ENCODE measurements at places on chromosomes 13 and 19. TPM values are rescaled to one million over a fixed set of nuclear protein-coding genes. Genes with fewer than 3 reads are reported as not detected.
A peak's percentile ranks its signal among the peaks of the same experiment; 100 is the strongest.

The KCNRG gene
- not detected for total RNA-seq

The FBXL12 gene
- total RNA-seq: 34.1 TPM

The MIA gene
- total RNA-seq: not detected

DNA sequence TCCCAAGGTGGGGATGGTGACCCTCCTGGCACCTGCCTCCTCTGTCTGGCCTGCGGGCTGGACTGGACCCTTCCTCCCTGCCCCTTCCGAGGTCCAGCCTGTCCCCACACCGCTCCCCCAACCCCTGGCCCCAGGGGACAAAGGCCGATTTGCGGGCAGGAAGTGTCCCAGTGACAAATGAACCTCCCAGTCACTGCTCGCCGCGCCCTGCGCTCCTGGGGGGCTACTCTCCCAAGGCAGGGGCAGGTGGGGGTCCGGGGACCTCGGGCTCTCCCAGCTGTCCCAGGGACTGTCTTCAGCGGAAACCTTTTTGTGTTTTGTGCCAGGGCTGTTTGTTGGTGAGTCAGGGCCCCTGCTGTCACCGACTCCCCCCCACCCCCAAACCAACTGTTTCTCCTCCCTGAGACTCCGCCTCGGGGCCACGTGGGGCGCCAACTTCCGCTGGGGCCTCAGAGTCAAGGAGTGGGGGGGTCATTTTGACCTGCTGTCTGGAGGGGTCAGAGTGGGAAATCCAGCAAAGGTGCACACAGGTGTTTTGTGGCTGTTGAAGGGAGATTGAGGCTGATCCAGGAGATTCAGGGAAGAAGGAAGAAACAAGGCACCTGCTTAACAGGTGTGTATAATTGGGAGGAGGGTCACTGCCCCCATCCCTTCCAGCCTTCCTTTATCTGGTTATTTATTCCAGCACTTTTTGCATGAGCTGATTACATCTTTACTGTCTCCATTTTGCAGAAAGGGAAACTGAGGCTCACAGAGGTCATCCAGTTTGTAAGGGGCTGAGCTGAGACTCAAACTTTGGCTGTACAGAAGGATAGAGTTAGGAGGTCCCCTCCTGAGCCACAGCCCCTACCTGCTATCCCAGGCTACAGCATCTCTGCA is 831 bp downstream of the PGPEP1 start:
- peak overlapping the region; percentile 72 for H3K4me3 ChIP-seq
- no peaks in the 10 kb centered on the region for H3K27me3 ChIP-seq
- peak; percentile 31 for DNase-seq
- H3K27ac ChIP-seq: no peak overlapping the region

DNA sequence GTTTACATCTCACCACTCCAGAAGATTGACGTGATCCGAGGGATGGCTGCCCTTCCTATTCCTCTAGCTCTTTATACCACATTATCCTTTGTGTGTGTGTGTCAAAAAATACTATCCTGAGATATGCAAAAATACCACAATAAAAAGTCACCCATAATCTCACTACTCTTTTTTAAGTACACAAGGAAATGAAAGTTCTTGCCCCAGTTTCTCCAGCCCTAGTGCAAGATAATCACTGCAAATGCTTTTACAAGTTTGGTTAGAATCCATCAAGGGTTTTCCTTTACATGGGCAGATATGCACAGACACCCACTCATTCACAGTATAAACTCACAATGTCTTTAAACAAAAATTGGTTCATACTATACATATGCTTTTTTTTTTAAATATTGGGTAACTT is 89.3 kb downstream of the DIAPH3 start:
- H3K27me3 ChIP-seq: no peaks in the 10 kb centered on the region
- no peak overlapping the region for H3K27ac ChIP-seq
- no peaks in the 10 kb centered on the region for H3K4me1 ChIP-seq
- no peak for DNase-seq

The VSTM1 gene
- total RNA-seq: not detected

GRCh38 chr19:47230054-47230920 is 712 bp downstream of the BBC3 start:
- H3K27ac ChIP-seq: peak overlapping the region; percentile 33
- no peaks in the 10 kb centered on the region for H3K27me3 ChIP-seq
- DNase-seq: peak; percentile 65
- peak overlapping the region; percentile 66 for H3K4me3 ChIP-seq

The CTXN1 gene
- total RNA-seq: not detected

GRCh38 chr13:111045170-111045569 is 69.9 kb upstream of the ARHGEF7 start:
- H3K4me1 ChIP-seq: peaks cover 26% of the 10 kb centered on the region
- no peaks in the 10 kb centered on the region for H3K36me3 ChIP-seq
- no peak overlapping the region for H3K4me3 ChIP-seq
- no peak overlapping the region for H3K27ac ChIP-seq

The ICAM1 gene
- 17.2 TPM for total RNA-seq

The FUZ gene
- total RNA-seq: 10.0 TPM

DNA sequence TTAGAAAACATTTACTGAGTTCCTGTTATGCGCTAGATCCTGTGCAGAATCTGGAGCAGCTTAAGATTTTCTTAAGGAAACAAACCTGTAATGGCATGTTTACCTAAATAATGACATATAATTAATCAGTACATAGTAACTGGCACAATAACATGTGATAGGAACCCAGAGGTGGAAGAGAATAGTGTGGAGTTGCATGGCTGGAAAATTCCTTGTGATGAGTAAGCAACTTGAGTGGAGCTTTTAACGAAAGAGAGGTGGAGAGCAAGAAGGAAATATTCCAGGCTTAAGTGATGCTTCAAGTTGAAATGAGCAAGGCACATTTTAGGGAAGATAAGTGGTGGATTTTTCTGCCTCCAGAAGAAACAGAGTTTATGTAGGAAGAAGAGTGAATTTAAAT is 9.2 kb upstream of the GPC5 start:
- DNase-seq: no peak
- no peak overlapping the region for H3K4me3 ChIP-seq
- H3K27me3 ChIP-seq: 0 out of 2 replicates have a peak, but pooled peaks cover 3% of the 10 kb centered on the region
- no peak overlapping the region for H3K27ac ChIP-seq

- no peak overlapping the region for H3K4me3 ChIP-seq
- no peak overlapping the region for H3K27ac ChIP-seq
- no peak for DNase-seq
These were observed 31.0 kb downstream of the CAPN12 start for GRCh38 chr19:38713227-38713649.

GRCh38 chr19:6796278-6796677 is 23.8 kb downstream of the VAV1 start:
- no peak overlapping the region for H3K4me3 ChIP-seq
- H3K4me1 ChIP-seq: peaks cover 3% of the 10 kb centered on the region
- DNase-seq: no peak
- no peaks in the 10 kb centered on the region for H3K36me3 ChIP-seq
- H3K27ac ChIP-seq: no peak overlapping the region
- no peaks in the 10 kb centered on the region for H3K27me3 ChIP-seq

DNA sequence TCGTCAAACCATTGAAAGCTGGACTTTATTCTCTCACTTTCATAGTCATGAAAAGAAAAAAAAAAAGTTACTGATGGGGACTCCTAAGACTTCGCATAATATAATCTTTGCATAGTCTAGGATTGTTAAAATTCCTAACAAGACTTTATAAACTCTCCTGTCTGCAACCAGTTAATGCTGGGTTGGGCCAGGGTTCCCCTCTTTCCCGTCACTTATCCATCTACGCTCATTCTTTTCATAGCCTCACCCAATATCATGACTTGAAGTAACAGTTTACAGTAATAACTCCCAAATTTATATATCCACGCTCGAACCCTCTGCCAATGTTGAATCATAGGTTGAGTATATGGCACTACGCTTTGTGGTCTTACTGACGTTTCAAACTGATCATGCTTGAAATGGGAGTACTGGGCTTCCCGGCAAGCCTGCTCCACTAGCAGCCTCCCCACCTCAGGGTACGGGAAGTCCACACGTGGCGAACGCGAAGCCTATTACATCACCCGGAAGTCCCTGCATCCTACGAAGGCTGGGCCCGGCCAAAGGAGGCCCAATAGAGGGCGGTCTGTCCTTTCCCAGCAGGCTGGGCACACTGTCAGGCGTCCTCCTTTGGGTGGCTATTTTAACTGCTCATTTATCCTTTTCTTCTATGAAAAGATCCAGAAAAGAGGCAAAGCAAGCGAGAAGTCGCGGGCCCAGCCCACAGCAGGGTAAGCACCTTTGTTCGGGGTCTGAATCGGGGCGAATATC is 694 bp upstream of the ZNF460 start:
- peak overlapping the region; percentile 98 for H3K27ac ChIP-seq
- no peaks in the 10 kb centered on the region for H3K27me3 ChIP-seq
- H3K36me3 ChIP-seq: peaks cover 27% of the 10 kb centered on the region
- H3K4me1 ChIP-seq: peaks cover 14% of the 10 kb centered on the region

The PRODH2 gene
- total RNA-seq: not detected

The TNNI3 gene
- not detected for total RNA-seq

DNA sequence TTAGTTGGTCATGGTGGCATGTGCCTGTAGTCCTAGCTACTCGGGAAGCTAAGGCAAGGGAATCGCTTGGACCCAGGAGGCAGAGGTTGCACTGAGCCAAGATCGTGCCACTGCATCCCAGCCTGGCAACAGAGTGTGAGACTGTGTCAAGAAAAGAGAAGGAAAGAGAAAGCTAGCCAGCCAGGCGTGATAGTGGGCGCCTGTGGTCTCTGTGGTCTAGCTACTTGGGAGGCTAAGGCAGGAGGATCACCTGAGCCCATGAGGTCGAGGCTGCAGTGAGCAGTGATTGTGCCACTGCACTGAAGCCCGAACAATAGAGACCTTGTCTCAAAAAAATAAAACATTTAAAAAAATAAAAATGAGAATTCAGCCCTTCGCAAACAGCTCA is 33.3 kb downstream of the TIMM13 start:
- no peak for DNase-seq
- 0 out of 2 replicates have a peak, but pooled peaks cover 5% of the 10 kb centered on the region for H3K4me1 ChIP-seq
- H3K27ac ChIP-seq: no peak overlapping the region

GRCh38 chr13:89455741-89456140 is 1784.6 kb downstream of the SLITRK5 start:
- H3K27me3 ChIP-seq: no peaks in the 10 kb centered on the region
- no peaks in the 10 kb centered on the region for H3K4me1 ChIP-seq
- DNase-seq: no peak
- no peak overlapping the region for H3K4me3 ChIP-seq
- H3K36me3 ChIP-seq: no peaks in the 10 kb centered on the region

The ZNF738 gene
- 18.4 TPM for total RNA-seq

DNA sequence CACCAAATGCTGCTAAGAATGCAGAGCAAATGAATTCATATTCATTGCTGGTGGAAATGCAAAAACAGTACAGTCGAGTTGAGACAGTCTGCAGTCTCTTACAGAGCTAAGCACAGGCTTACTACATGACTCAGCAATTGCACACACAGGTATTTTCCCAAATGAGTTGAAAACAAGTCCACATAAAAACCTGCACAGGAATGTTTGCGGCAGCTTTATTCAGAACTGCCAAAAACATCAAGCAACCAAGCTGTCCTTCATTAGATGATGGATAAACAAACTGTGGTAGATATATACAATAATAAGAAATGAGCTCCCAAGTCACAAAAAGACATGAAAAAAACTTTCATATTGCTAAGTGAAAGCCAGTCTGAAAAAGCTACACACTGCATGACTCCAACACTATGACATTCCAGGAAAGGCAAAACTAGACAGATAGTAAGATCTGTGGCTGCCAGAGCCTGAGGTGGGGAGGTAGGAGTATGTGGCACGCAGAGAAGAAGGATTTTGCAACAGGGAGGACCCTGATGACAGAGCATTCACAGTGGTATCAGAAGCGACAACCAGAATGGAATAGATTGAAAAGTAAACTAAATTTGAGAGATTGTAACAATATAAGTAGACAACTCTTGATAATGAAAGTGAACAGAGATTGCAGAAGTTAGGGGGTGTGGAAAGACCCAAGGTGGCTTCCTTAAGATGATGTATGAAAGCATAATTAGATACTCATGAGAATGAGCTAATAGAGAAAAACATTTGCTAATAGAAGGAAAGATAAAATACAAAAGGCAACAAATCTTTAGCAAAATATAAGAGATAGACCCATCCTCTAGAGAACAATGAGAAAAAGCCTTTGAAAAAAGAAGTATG is 52.7 kb downstream of the TSC22D1 start:
- peaks cover 21% of the 10 kb centered on the region for H3K4me1 ChIP-seq
- H3K4me3 ChIP-seq: no peak overlapping the region
- no peaks in the 10 kb centered on the region for H3K36me3 ChIP-seq
- H3K27ac ChIP-seq: peak overlapping the region; percentile 53
- DNase-seq: peak; percentile 42
- no peaks in the 10 kb centered on the region for H3K27me3 ChIP-seq

- H3K27ac ChIP-seq: no peak overlapping the region
- H3K27me3 ChIP-seq: no peaks in the 10 kb centered on the region
- H3K4me3 ChIP-seq: no peak overlapping the region
- DNase-seq: no peak
- no peaks in the 10 kb centered on the region for H3K36me3 ChIP-seq
These were observed 30.7 kb upstream of the ZNF429 start for GRCh38 chr19:21474671-21475181.

The HIPK4 gene
- 0.08 TPM for total RNA-seq

GRCh38 chr19:35845215-35846037 is 6.9 kb downstream of the NPHS1 start:
- no peaks in the 10 kb centered on the region for H3K36me3 ChIP-seq
- H3K27ac ChIP-seq: no peak overlapping the region
- H3K4me1 ChIP-seq: no peaks in the 10 kb centered on the region
- peaks cover 34% of the 10 kb centered on the region for H3K27me3 ChIP-seq

DNA sequence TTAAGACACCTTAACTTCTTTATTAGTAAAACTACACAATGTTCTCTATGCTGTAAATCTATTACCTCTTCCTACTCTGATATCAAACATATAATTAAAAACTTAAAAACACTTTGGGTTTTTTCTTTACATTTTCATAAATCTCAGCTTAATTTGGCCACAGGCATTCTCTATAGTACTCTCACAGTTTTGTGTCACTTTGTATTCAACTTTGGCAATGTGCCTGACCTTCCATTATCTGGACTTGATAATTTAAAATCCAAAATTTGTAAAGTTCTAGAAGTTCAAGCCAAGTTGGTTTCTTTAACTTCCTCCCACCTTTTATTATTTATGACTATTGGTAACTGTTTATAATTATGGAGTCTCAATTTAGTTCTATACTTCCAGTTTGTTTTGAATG is 46.4 kb downstream of the VWA8 start:
- H3K27ac ChIP-seq: no peak overlapping the region
- peaks cover 1% of the 10 kb centered on the region for H3K36me3 ChIP-seq
- DNase-seq: no peak
- H3K27me3 ChIP-seq: no peaks in the 10 kb centered on the region
- no peak overlapping the region for H3K4me3 ChIP-seq
- peaks cover 37% of the 10 kb centered on the region for H3K4me1 ChIP-seq

GRCh38 chr19:34888091-34888490 is 38.6 kb upstream of the ZNF30 start:
- no peak for DNase-seq
- H3K36me3 ChIP-seq: no peaks in the 10 kb centered on the region
- H3K27me3 ChIP-seq: no peaks in the 10 kb centered on the region
- H3K27ac ChIP-seq: no peak overlapping the region

DNA sequence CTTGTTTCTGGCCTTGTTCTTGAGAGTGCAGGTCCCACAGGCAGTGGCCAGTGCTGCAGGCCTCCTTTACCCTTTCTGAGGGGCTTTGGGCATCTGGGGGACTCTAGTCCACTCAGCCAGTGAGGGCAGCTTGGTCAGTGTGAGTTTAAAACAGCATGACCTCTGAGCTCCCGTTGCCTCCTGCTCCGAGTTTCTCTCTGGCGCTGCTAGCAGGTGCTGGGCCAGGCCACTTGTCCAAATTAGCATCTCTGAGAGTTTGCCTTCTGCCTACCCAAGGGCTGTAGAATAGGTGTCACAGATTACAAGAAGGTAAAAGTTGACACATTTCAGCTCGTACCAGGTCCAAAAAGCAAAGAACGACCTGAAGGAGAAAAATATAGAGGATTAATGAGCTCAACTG is 105.9 kb downstream of the SIPA1L3 start:
- H3K36me3 ChIP-seq: peaks cover 5% of the 10 kb centered on the region
- no peak overlapping the region for H3K27ac ChIP-seq
- DNase-seq: no peak
- H3K4me3 ChIP-seq: no peak overlapping the region
- H3K4me1 ChIP-seq: no peaks in the 10 kb centered on the region
